NCI-H1417 treated with DMSO at 0.1 percent for 48 hours (cell line): ENCODE measurements at places on chromosomes 7 and 10.
A peak's percentile ranks its signal among the peaks of the same experiment; 100 is the strongest.

DNA sequence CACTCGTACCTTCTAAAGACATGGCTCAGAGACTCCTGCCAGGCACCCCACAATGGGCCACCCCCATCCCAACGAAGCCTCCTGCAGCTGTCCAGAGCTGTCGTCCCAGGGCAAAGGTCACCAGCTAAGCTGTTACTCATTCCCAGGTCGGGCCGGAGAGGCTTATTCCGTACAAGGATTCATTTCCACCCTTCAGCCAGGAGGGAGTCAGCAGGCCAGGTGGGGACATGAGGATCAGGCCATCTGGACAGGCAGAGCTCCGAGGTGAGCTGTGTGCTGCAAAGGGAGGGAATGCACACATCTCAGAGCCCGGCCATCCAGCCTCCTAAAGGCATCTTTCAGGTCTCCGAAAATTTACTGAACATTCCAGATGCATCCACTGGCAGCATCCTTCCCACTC is 63.9 kb upstream of the NANOS1 start:
- DNase-seq: no peak

DNA sequence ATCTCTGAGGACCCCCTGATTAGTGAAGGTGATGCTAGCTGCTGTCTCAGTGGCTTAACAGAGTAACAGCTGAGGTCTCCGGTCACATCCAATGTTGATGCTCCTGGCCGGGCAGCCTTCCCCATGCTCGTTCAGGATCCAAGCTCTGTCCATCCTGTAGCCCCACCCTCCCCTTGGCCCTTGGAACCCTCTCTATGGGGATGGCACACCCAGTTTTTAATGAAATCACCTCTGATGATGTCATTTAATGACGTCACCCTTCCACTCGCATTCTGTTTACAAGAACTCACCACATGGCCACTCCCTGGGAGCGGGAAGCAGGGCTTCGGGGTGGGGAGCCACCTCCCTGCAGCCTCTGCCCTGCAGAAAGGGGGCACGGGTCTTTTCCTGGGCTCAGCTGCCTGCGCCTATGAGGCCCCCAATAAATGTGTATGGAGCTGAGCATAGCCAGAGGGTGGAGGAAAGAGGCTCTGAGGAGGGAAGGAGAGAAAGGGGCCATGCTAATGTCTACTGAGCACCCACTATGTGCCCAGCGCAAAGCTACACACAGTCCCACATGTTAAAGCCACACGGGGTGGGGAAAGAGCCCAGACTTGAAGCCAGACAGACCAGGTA is 95.5 kb downstream of the OAT start:
- no peak for DNase-seq

GRCh38 chr7:134254311-134254710 is 62.4 kb downstream of the SLC35B4 start:
- DNase-seq: no peak

DNA sequence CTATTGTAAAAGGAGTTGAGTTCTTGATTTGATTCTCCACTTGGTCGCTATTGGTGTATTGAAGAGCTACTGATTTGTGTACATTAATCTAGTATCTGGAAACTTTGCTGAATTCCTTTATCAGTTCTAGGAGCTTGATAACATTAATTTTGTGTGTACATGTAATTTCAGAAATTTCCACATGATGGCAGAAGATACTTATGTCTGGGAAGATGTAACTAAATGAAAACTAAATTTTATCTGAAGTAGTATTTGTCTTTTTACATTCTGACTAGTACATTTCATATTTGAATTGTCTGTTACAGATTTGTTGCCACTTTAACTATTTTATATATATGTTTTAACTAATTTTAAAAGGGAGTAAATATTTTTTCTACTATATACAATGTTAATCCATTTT is 27.6 kb downstream of the SDHAF3 start:
- DNase-seq: peak; percentile 45

GRCh38 chr10:114957673-114958072 is 19.7 kb downstream of the TRUB1 start:
- DNase-seq: no peak

GRCh38 chr7:117478836-117479224 is 995 bp upstream of the CFTR start:
- DNase-seq: no peak

GRCh38 chr10:59876695-59877094 is 29.7 kb downstream of the CCDC6 start:
- peak; percentile 5 for DNase-seq

DNA sequence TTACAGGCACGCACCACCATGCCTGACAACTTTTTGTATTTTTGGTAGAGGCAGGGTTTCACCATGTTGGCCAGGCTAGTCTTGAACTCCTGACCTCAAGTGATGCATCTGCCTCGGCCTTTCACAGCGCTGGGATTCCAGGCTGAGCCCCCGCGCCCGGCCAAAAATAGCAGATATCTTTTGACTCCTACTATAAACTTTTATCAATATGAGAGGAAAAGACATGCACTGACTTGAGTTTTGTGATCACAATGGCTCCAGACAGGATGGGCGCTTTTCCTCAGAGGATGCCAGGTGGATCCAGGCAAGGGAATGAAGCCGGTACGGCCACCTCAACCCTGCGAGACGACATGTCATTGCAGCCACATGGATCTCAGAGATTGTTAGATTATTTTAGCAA is 123.9 kb downstream of the DNAJB6 start:
- DNase-seq: no peak

DNA sequence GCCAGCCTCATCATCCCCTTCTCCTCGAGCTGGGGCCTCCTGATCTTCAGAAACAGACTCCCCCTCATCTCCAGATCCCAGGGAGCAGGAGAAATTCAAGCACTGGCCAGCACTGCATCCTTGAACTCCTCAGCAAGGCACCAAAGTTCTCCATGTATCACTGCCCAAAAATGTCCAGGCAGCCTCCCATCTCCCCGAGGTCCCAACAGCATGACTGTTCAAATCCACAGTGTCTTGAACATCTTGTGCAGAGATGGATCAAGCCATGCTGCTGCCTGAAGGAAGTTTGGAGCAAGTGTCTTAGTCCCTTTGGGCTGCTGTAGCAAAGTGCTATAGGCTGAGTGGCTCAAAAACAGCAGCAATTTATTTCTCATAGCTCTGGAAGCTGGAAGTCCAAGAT is 115.5 kb upstream of the GALNT17 start:
- DNase-seq: no peak

- no peak for DNase-seq
Measured at GRCh38 chr10:115790220-115790619, 482.8 kb downstream of the GFRA1 start.

DNA sequence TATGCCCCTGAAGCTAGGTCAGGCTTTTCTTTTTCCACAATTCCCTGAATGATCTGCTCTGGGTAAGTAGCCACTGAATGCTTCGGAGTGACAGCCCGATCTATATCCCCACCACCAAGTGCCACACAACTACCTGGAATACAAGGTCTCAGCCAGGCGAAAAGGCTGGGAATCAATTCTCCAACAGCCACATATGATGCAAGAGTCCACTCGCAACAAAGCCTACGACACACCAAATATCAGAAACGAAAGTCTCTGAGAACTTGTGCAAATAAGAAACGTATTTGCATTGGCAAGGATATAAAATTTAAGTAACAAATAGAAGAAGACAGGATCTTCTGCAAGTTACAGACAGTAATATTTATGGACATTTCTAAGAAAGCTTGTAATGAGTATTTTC is 5.7 kb downstream of the HIPK2 start:
- no peak for DNase-seq

DNA sequence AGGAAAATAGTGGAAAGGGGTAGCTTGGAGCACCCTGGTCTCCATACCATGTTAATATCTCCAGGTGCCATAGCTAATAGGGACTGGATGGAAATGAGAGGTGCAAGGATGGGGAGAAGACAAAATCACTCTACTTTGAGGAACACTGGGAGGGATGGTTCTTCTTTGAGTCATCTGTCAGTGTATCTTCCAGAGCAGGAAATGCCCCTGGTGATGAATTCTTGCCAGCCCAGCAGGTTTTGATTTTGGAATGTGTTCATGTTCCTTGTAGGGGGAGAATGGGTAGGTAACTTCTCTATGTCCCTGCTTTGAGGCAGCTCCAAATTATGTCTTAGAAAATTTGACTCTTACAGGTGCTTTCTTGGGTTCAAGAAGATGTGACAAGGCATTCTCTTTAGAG is 177.0 kb upstream of the GLI3 start:
- no peak for DNase-seq

GRCh38 chr10:114504769-114505579 is 100.7 kb upstream of the AFAP1L2 start:
- DNase-seq: no peak

GRCh38 chr7:71555758-71556157 is 423.8 kb downstream of the GALNT17 start:
- DNase-seq: no peak

DNA sequence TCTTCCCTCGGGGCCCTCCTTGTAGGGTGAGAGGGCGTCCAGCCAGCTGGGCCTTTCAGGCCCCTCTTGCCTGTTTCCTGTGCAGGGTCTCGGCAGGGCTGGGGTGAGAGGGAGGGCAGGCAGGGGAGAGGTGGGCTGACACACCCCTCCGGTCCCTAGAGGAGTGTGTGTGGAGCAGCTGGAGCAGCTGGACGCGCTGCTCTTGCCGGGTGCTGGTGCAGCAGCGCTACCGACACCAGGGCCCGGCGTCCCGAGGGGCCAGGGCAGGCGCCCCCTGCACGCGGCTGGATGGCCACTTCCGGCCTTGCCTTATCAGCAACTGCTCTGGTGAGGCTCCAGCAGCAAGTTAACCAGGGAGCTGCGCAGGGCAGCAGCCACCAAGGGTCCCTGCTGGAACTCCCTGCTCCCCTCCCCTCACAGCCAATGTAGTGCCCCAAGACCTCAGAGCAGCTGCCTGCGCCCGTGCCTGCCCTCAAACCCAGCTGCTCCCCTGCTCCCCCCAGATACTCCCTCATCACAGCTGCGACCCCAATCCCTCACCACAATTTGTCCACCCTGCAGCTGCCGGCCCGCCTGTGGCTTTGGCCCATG is 15.7 kb upstream of the ZNF862 start:
- no peak for DNase-seq

DNA sequence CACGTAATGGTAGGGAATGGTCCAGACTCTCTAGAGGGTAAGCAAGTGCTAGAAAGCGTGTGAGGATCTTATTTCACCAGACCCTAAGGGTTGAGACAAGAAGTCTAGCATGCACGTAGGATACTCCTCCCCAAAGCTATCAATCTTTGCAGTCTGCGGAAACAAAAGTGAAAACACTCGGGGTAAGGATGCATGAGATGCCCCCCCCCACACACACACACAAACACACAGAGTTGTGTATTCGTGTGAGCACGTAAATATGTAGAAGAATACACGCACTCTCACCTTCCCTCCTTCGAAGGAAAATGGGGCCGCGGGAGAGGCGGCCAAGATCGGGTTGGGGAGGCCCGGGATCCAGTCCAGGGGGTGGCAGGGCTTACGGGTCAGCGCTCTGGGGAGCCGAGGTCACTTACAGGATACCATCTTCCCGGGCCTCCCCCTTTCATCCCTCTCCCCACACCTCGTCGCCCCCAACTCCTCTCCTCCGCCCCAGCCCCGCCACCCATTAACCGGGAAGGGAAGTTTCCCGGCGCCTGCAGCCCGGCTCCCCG is 455 bp downstream of the CUL2 start:
- DNase-seq: no peak

DNA sequence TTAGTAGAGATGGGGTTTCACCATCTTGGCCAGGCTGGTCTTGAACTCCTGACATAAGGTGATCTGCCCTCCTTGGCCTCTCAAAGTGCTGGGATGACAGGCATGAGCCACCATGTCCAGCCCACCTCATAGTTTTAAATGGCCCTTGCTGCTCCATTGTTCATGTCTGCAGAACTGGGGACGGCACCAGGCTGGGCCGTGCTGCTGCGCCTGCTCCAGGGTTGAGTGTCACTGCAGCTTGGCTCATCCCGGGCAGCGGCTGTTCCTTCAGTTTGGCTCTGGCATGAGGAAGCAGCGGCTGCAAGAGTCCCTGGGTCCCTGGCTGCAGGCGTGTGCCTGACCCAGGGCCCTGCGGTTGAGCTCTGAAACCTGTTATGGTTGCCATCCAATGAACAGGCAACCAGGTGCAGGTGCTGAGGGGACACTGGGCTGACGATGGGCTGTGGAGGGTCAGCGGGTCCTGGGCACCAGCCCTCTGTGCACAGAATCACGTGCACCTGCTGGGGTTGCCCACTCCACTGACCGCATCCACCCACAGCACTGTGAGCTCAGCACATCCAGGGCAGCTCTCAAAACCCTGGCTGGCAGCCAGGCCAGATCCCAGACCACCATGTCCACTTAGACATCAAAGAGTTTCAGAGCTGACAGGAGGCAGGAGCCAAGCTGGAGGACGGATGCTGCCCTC is 70.2 kb upstream of the PPP2R2D start:
- no peak for DNase-seq
